Naive thymus-derived CD8-positive, alpha-beta T cell (primary cell): ENCODE measurements at places on chromosomes 3 and 15. TPM values are rescaled to one million over a fixed set of nuclear protein-coding genes. Genes with fewer than 3 reads are reported as not detected.

GRCh38 chr3:74027121-74027520 is 402.4 kb upstream of the PDZRN3 start:
- DNase-seq: no peak
- H3K27ac ChIP-seq: no peak overlapping the region
- H3K27me3 ChIP-seq: no peaks in the 10 kb centered on the region
- H3K4me3 ChIP-seq: no peak overlapping the region
- H3K36me3 ChIP-seq: no peaks in the 10 kb centered on the region

DNA sequence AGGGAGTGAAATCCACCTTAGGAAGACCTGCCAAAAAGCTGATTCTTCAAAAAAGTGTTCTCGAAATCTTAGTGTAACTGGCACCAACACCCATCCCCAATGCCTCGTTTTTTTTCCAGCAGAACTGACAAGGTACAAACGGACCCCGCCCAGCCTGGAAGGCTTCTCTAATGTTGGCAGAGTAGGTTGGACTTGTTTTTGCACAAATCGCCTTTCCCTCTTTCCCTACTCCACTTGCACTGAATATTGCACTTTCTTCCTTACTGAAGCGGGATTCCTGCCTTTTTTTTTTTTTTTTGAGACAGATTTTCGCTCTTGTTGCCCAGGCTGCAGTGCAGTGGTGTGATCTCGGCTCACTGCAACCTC is 544 bp upstream of the TIMMDC1 start:
- DNase-seq: no peak
- H3K4me1 ChIP-seq: peaks cover 35% of the 10 kb centered on the region
- H3K4me3 ChIP-seq: peak overlapping the region; percentile 97
- no peaks in the 10 kb centered on the region for H3K27me3 ChIP-seq

DNA sequence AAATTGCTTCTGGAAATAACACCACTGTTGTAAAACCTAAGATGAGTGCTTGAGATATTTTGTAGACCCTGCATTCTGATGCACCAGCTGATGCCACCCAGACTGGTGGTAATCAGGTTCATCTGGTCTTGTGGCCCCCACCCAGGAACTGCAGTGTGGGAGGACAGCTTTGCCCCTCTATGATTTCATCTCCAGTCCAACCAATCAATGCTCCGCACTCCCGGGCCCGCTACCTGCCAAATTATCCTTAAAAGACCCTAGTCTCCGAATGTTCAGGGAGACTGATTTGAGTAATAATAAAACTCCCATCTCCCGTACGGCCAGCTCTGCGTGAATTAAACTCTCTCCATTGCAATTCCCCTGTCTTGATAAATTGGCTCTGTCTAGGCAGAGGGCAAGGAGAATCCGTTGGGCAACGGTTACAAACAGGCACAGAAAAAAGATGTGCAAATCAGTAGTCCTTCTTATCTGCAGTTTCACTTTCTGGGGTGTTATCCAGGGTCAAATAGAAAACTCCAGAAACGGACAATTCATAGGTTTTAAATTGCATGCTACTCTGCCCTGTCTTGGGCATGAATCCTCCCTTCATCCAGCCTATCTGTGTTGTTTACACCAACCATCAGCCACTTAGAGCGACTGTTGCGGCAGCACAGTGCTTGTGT is 29.2 kb upstream of the TRPM1 start:
- no peak for DNase-seq
- no peak overlapping the region for H3K27ac ChIP-seq
- no peaks in the 10 kb centered on the region for H3K36me3 ChIP-seq
- H3K4me3 ChIP-seq: no peak overlapping the region

DNA sequence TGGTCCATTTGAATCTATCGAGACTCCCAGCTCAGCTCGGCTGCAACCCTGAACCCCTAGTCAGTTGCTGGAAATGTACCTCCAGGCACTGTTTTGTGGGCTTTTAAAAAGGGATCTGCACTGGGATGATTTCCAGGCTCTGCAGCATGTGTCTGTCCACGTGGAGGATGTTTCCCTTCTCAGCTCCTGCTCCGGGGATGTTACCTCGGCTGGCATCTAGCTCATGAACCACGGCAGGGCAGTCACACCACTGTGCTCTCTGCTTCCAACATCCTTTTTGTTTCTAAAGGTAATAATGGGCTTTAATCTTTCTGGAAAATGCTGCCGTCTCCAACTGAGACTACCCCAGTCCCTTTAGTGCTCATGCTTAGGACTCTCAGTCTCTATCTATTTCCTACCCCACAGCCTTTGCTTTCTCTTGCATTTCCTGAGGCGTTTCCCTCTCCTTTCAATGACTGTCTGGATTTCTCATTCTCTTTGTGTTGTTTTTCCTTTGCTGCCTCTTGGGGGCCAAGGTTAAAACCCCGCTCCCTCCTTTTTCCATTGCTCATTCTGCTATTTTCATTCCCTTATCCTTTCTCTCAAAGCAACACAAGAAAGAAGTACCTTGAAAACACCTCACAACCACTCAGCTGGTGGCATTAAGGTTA is 42.9 kb upstream of the AKAP13 start:
- no peaks in the 10 kb centered on the region for H3K36me3 ChIP-seq
- no peak overlapping the region for H3K4me3 ChIP-seq
- H3K27ac ChIP-seq: no peak overlapping the region
- peaks cover 11% of the 10 kb centered on the region for H3K4me1 ChIP-seq

Gene SNAP23
- total RNA-seq: 70.8 TPM

Gene SEMA5B
- total RNA-seq: 0.47 TPM

Gene CKMT1B
- not detected for total RNA-seq

DNA sequence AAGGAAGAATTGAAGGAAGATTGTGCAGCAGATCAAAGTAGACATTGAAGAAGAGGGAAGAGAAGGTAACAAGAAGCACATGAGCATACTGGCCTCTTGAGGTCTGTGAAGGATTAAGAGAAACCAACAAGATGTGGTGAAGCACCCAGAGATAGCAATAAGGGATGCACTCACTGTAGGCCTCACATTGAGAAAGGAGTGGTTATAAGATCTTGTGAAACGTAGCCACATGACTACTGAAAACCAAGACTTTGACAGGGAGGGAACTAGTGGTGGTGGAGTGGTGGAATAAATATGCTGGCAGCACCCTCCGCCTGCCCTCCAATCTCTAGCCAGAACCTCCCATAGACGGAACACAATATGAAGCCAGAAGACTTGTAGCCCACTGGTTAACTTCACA is 651.2 kb downstream of the DIPK2A start:
- no peaks in the 10 kb centered on the region for H3K4me1 ChIP-seq
- no peaks in the 10 kb centered on the region for H3K36me3 ChIP-seq
- peaks cover 5% of the 10 kb centered on the region for H3K27me3 ChIP-seq
- no peak for DNase-seq
- H3K4me3 ChIP-seq: no peak overlapping the region

GRCh38 chr3:18444595-18445400 is 19.7 kb upstream of the SATB1 start:
- peak overlapping the region; percentile 98 for H3K27ac ChIP-seq
- no peaks in the 10 kb centered on the region for H3K27me3 ChIP-seq
- peak overlapping the region; percentile 98 for H3K4me3 ChIP-seq
- H3K36me3 ChIP-seq: peaks cover 22% of the 10 kb centered on the region
- peaks cover 60% of the 10 kb centered on the region for H3K4me1 ChIP-seq

Gene NRG4
- not detected for total RNA-seq
